ENCODE measurements at places on chromosomes 2 and 18. TPM values are rescaled to one million over a fixed set of nuclear protein-coding genes. Genes with fewer than 3 reads are reported as not detected.

Gene COLEC11
- 0.61 TPM for total RNA-seq

Gene LCT
- 0.03 TPM for total RNA-seq

Gene CCDC85A
- 0.20 TPM for total RNA-seq

Gene GAREM1
- 3.3 TPM for total RNA-seq

Gene RAD51AP2
- total RNA-seq: not detected

Gene ZNF385B
- not detected for total RNA-seq

Gene PAX3
- not detected for total RNA-seq

Gene SRD5A2
- total RNA-seq: 0.01 TPM

Gene SULT1C2
- 0.48 TPM for total RNA-seq

Gene MC5R
- not detected for total RNA-seq

Gene TUBB8B
- total RNA-seq: not detected

Gene CAMKMT
- total RNA-seq: 5.7 TPM

Gene SERPINB13
- not detected for total RNA-seq

Gene INPP5D
- total RNA-seq: 0.29 TPM

Data from A549 treated with CORT108297 at 1 μM for 4 hours (cell line).